ENCODE measurements at places on chromosomes 12 and 14.

GRCh38 chr14:68884031-68885030, 91.5 kb upstream of the ZFP36L1 start:
- no peak for DNase-seq

GRCh38 chr14:90168425-90169105, 87.8 kb upstream of the PSMC1 start:
- no peak for DNase-seq

- DNase-seq: no peak
These were observed 35.8 kb upstream of the FBXO33 start for GRCh38 chr14:39467889-39468524.

- DNase-seq: no peak
These were observed 2.7 kb downstream of the GAPDH start for GRCh38 chr12:6536894-6537579.

DNA sequence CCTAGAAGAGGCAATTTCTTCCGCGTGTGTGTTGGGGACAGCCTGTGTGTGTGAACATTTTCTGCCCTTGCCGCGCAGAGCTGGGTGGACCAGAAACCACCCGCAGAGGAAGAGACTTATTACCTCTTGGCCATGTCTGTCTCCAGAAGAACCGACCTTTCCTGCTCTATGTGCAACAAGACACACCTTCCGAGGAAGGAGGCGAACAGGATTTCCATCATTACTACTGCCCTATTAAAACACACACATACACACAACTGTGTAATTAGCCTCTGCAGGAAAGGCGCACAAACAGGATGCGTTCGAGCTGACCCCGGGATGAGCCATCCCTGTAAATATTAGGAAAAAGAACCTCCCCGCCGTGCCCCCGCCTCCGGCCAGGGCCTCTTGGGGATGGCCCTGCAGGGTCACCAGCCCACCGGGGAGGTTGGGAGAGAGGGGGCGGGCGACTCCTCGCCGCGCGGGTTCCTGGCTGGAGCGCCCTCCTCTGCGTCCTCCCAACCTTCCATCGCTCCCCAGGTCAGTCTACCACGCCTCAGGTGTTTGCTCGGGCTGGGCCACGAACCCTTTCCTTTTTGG, 484 bp upstream of the PRKCH start:
- DNase-seq: no peak

DNA sequence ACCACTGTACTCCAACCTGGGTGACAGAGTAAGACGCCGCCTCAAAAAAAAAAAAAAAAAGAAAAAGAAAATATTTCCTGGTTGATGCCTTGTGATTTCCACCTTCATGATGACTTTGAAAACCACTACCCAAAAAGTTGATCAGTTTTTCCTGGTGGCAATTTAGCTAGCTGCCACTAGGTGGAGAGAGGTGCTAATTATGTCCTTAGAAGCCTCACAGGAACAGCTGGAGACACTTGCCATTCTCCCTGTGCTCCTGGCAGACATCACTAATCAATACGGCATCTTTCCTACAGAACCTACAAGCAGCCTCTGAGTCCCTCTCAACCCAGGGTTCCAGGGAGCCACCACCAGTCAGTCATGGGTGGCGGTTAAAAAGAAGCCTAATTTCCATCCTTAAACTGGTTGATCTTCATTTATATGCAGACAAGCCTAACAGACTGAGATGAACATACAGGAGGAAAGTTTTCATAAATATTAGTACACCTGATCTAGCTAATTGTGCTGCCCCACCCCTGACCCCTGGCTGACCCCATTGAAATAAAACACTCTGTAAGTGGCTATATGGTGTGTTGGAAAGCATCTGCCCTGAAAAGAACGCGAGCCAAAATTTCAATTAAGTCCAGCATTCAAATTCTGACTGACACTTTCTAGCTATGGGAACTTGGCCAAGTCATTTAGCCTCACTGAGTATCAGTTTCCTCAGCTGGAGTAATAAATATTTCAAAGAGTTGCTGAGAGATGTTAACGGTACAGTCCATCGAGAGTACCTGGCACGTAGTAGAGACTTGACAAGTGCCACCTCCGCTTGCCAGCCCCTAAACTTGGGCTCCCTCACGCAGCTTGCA, 6.2 kb upstream of the OAS1 start:
- peak; percentile 29 for DNase-seq

DNA sequence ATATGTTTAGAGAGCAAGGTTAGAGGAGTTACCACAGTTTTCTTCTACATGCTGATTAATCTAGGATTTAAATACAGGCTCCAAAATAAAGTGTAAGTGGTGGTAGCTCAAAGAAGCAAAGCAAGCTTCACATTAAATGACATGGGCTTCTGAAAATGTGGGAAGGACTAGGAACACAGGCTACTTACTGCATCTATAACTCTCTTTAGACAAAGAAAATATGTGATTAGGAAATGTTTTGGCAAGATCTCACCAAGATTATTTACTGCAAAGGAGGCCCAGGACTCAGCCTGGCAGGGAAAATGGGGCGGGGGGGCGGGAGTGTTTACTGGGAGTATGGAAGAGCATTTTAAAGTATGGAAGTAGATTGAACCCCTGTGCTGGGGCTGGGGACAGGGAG, 39.4 kb downstream of the ETV6 start:
- no peak for DNase-seq
